Glutamatergic neuron (in vitro differentiated cells): ENCODE measurements at places on chromosomes 4 and X.

DNA sequence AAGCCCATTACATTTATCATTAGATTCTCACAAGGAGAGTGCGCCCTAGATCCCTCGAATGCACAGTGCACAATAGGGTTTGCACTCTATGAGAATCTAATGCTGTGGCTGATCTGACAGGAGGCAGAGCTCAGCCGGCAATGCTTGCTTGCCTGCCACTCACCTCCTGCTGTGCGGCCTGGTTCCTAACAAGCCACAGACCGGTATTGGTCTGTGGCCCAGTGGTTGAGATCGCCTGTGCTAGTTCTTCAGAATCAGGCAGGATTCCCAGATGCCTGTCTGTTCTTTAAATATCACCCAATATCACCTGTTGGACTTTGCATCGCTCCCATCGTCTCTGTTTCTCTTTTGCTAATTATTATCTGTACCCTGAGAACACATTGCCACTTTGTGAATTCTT is 14.0 kb downstream of the DSPP start:
- DNase-seq: no peak

DNA sequence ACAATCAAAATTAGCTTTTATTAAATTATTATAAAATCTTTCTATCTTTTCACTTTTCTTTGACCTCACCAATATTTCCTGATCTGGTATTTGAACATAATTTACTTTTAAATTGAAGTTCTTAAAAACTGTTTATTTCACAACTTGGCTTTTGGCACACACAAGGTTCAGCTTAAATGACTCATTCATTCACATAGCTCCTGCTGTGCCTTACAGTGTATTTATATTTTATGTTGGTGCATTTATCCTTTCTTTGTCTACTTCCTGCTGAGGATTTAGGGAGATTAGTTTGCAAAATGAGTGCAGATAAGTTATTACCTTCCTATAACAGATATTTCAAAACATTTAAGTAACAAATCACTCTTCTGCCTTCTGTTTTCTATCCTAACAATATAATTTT is 430.6 kb downstream of the DTHD1 start:
- no peak for DNase-seq

- no peak for DNase-seq
These were observed 7.3 kb upstream of the JAKMIP1 start for GRCh38 chr4:6207602-6208001.

- DNase-seq: no peak
These were observed 95.0 kb downstream of the ZNF827 start for GRCh38 chr4:145843639-145844038.

DNA sequence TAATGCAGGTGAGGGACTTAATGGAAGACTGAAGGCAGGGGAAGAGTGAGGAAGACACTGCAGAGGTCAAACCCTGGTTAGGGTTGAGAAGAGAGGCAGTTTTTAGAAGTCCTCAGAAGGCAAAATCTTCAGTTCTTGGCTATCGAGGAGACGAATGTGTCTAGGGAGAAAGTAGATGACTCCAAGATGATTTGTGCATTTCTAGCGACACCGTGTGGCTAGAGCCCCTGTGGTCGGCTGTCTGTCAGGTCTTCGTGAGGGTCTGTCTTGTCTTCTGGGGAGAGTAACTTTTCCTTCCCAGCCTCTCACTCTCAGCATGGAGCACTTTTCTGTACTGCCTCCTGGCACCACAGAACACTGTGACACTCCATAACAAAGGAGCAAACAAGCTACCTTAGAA is 458.1 kb downstream of the STIM2 start:
- DNase-seq: peak; percentile 39
